ENCODE measurements at places on chromosomes 5 and 9.
A peak's percentile ranks its signal among the peaks of the same experiment; 100 is the strongest.

- DNase-seq = no peak
These were observed 236.2 kb downstream of the SYK start for GRCh38 chr9:91037511-91038482.

GRCh38 chr5:94407023-94407422 lies 211.4 kb downstream of the KIAA0825 start:
- no peak for DNase-seq

- DNase-seq = no peak
These were observed 34.0 kb upstream of the FGF1 start for GRCh38 chr5:142719836-142720370.

GRCh38 chr9:14573319-14573718 lies 119.9 kb downstream of the ZDHHC21 start:
- no peak for DNase-seq

- DNase-seq = peak; percentile 30
These were observed 63.6 kb upstream of the BOD1 start for GRCh38 chr5:173679909-173680630.

DNA sequence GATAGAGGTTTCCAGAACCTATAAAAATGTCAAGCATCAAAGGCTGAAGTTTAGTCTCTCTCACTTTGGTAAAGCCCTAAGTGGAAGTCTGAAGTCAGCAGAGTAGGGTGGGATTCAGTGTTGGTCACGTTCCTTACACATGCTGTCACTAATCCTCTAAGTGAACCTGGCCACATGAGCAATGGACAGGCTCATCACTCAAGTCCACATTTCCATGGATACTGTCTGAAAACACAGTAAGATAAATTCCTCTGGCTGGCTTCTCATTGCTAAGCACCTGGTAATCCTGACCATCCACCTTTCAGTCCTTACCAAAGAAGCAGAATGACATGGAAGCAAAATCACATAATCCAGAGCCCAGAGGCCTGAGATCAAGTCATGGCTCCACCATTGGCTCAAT lies 43.8 kb downstream of the GNA14 start:
- no peak for DNase-seq

DNA sequence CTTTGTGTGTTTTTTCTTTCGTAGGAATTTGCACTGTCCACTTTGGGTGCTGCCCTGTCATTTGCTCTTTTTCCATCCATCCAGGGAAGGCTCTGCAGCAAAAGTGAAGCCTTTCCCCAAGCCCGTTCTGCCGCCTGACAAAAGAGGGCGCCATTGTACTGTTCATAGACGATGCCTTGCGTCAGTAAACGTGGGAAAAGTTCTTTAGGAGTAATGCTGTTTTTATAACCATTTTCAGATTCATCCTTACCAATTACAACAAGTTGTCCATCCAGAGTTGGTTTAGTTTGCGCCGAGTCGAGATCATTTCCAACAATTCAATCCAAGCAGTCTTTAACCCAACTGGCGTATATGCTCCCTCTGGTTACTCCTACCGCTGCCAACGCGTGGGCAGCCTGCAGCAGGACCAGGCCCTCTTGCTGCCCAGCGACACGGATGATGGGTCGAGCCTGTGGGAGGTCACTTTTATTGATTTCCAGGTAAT lies 34.3 kb upstream of the RPS23 start:
- peak; percentile 26 for DNase-seq

DNA sequence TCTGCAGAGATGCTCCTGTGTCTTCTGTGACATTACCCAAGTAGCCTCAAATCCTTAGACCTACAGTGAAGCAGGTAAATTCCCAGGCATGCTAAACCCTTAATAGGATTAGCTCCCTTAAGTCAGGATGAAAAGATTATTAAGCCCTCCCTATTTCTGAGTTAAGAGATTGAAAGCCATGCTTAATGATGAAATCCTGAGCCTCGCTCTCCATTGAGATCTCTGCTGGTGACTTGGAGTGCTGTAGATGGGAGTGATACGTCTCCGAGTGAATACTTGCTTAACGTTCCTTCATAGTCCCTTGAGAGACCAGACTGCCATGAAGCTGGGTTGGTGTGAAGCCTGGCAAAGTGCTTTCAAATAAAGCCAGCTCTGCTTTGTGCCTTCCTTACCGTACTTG lies 34.2 kb downstream of the AOPEP start:
- no peak for DNase-seq

Data from hematopoietic multipotent progenitor cell treated with erythropoietin and hydrocortisone succinate and interleukin-3 and kit ligand, for 17 days (in vitro differentiated cells).